ENCODE measurements at places on chromosomes 7 and 10.
A peak's percentile ranks its signal among the peaks of the same experiment; 100 is the strongest.

DNA sequence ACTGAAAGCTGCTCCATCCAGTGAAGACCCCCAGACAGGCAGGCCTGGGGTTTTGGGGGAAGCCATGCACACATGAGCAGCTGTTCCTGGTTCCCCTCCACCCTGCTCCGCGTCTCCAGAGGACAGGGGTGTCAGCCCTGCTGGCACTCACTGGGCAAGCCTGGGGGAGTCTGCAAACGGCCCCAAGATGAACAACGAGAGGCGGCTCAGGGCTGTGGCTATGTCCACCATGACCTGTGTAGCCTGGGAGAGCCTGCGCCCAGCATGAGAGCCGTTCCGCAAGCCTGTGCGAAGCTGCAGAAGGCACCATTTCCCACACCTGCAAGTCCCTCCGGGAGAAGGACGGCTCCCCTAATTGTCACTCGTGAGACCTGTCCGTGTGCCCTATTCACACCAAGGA is 59.5 kb downstream of the DPYSL4 start:
- no peak for DNase-seq

GRCh38 chr10:84234479-84234878 is 6.9 kb downstream of the LRIT1 start:
- no peak for DNase-seq

- DNase-seq = no peak
Observed at GRCh38 chr10:126060261-126060931, 164.0 kb downstream of the FANK1 start.

GRCh38 chr10:34704526-34705184 is 110.4 kb downstream of the PARD3 start:
- no peak for DNase-seq

DNA sequence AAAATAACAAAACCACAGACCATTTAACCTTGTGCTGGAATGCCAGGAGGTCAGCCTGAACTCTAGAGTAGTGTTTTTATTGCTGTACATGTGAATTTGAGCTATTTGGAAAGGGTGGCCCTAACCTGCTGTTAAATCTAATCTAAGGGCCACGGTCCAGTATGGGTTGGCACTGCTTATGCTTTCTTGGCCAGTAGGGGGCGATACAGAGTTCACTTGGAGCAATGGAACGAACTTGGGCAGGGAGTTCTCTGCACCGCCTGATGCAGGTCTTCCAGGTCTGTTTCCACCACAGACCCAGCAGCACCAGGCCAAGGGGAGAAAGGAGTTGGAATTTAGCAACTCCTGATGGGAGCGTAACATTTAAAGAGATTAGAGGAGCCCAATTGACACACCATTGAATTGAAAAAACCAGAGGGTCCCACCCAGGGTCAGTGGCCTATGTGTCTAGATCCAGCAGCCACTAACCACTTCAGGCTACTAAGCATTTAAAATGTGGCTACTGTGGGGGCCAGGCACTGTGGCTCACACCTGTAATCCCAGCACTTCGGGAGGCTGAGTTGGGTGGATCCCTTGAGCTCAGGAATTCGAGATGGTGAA is 75.7 kb upstream of the EFCAB10 start:
- no peak for DNase-seq

DNA sequence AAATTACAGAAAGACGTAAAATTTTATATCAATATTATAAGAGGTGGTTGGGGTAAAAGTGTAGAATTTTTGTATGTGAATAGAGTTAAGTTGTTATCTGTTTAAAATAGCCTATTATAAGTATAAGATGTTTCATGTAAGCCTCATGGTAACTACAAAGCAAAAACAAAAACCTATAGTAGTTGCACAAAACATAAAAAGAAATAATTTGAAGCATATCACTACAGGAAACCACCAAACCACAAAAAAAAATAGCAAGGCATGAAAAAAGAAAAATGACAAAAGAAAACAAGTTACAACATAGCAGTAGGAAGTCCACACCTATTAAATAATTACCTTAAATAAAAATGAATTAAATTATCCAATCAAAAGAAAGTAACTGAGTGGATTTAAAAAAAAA is 12.4 kb upstream of the GSTK1 start:
- DNase-seq = peak; percentile 39

GRCh38 chr10:131155218-131155875 is 156.2 kb downstream of the TCERG1L start:
- DNase-seq = no peak

DNA sequence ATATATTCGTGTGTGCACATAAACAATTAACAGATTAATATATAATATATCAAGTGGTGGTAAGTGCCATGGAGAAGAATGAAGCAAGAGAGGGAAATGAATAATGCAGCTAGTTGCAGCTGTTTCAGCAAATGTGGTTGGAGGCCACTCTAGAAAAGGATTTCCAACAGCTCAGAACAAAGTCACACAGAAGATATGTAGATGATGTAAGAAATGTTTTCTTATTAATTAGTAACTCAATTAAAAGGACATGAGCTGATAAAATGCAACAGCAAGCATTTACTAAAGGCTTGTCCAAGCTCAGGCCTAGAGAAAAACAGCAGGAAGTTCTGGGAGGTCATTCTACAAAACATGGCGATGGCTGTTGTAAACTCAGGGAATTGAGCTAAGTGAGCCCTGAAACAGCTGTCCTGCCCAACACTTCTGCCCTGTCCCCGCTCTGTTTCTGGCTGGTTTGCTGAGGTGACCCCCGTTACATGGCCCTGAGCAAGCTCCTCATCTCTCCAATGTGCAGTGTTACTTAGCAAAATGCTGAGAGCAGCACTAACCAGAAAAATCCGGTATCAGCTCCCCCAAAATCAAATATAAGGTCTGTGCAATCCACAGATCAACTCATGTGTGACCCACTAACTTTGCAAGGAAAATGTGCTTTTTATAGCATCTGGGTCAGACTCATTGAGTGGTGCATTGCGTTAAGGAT is 23.4 kb upstream of the C10orf67 start:
- no peak for DNase-seq

DNA sequence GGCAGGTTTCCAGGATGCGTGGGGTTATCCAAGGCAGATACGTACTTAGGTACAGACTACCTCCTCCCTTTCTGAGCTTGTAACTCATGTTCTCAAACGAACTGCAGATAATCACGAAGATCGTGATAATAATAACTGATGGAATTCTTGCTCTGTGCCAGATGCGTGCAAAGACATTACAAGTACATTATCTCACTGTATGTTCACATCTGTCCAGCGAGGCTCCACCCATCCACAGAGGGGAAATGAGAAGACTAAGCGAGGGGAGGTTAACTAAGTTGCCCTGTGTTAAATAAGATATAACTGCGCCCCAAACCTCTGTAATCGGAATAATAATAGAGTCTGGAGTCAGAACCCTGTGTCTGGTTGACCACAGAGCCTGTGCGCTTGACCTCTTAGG is 1.9 kb downstream of the GALNT17 start:
- no peak for DNase-seq

GRCh38 chr10:129770286-129770685 is 193.8 kb downstream of the EBF3 start:
- no peak for DNase-seq

GRCh38 chr7:153381275-153382040 is 621.9 kb downstream of the ACTR3B start:
- DNase-seq = no peak

GRCh38 chr10:44961230-44961571 is 1.6 kb downstream of the RASSF4 start:
- no peak for DNase-seq

DNA sequence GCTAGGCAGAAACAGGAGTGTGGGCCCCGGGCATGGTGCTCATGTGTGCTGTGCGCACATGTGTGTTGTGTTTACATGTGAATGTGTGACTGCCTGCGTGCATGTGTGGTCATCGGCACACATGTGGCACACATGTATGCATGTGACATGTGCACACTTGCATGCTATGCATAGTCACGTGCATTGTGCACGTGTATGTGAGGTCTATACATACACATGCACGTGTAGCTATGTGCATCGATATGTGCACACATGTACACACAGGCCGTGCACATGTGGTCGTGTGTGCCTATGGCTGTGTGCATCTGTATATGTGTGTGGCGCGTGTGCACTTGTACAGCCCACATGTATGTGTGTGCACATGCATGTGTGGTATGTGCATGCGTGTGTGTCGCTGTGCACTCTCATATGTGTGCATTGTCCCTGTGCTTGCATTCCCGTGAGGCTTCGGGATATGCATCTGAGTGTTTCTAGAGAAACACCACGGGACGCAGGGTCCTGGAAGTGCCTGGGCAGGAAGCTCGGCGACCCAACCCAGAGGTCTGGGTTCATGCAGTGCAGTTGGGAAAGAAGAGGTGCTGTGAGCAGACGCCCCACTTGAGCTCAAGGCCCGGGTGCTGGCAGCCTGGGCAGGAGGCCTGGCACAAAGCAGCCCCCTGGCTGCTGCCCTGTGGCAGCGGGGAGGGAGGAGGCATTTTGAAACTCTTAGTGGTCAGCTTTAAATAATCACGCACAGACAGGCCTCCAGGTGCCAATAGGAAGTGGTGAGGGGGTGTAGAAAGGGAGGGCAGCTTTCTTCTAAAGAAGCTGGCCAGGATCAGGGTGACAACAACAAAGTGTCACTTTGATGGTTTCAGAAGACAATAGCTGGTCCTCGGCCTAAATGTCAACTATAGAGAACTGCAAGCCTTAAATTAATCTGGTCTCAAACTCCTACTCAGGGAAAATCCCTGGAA is 410.0 kb upstream of the MGMT start:
- no peak for DNase-seq

GRCh38 chr10:7315906-7316305 is 94.9 kb downstream of the SFMBT2 start:
- no peak for DNase-seq

DNA sequence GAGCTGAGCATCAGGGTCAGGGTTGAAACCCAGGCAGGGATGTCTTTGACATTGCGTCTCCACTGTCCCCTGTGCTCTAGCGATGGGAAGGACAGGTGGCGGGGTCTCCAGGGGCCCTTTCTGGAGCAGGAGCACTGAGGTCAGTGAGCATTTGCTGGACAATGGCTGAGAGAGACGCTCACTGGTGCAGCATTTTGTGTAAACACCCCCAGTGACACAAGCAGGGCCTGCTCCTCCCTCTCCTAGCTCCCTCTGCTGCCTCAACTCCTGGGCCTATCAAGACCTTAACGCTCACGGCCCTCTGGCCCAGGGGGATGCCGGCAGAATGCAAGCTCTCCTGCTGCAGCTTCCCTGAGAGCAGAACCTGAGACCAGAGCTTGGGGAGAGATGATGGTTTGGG is 17.4 kb upstream of the INMT start:
- DNase-seq = no peak

- DNase-seq = no peak
Observed at GRCh38 chr10:30528429-30528786, 94.4 kb downstream of the MAP3K8 start.
